Temporal lobe (tissue), 4 donors: ENCODE measurements at places on chromosomes 2 and 18. TPM values are rescaled to one million over a fixed set of nuclear protein-coding genes. Genes with fewer than 3 reads are reported as not detected.

Gene CYS1
- 0.49 TPM for total RNA-seq

Gene DSG4
- not detected for total RNA-seq

Gene MAP3K19
- total RNA-seq = 1.7 TPM

Gene CYP26B1
- 3.7 TPM for total RNA-seq

Gene TM4SF20
- total RNA-seq = not detected

Gene IFIH1
- total RNA-seq = 1.7 TPM

Gene NEU4
- total RNA-seq = 1.5 TPM

Gene TMEM37
- not detected for total RNA-seq

Gene MCEE
- 7.4 TPM for total RNA-seq

Gene MYL12B
- total RNA-seq = 128 TPM

Gene RBKS
- total RNA-seq = 1.7 TPM

Gene NTSR2
- 0.25 TPM for total RNA-seq

Gene ACADL
- total RNA-seq = 4.7 TPM

Gene IL1F10
- not detected for total RNA-seq

Gene SSB
- 73.5 TPM for total RNA-seq

Gene GATA6
- total RNA-seq = 0.25 TPM

Gene CTLA4
- not detected for total RNA-seq

Gene CELF4
- 50.9 TPM for total RNA-seq

Gene COLEC12
- 13.8 TPM for total RNA-seq

Gene ITPRID2
- total RNA-seq = 32.5 TPM

Gene WDR33
- 65.6 TPM for total RNA-seq

Gene DRC1
- 3.0 TPM for total RNA-seq
